NCI-H2081 treated with DMSO at 0.1 percent for 48 hours (cell line): ENCODE measurements at places on chromosomes 5 and 9.

DNA sequence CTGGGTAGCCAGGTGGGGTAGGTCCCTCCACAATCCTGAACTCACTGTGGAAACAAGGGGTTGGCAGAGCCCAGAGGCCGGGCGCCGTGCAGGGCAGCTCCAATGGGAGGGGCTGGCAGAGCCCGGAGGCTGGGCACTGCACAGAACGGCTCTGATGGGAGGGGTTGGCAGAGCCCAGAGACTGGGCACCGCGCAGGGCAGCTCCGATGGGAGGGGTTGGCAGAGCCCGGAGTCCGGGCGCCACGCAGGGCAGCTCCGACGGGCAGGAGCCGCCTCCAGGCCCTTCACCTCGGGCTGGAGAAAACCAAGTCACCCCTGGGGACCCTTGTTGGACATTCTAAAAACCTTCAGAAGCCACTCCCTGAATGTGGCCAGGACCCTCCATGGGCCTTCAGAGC, 9.3 kb downstream of the NACC2 start:
- no peak for DNase-seq

DNA sequence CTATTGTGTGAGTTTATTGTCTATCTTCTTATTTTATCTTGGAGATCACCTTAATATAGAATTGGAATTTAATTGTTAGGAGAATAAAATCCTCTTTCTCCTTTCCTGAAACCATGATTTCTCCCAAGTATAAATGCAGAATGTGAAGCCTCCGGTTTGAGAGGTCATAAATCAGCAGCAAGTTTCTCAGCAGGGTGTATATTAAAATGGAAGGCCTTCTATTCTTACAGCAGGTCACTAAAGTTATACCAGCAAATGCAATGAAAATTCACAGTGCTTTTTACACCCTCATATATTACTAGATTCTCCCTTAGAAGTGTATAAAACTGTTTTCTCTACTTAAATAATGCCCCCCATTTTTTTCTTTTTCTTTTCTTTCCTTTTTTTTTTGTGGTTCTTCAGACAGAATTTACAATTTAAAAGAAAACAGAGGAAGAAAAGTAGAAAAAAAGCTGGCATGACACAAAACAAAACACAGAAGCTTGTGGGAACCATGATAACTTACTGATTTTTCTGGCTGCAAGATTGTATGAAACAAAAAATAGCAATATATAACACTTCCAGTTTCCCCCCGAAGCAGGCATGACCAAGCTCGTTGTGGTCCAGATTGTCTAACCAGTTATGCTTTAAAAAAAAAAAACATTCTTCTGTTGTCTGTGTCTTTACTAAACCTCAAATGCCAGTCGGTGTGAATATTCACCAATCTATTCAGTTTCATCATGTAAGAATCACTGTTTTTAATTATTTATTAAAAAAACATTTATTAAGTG, 211.2 kb downstream of the RAB3C start:
- DNase-seq = no peak

DNA sequence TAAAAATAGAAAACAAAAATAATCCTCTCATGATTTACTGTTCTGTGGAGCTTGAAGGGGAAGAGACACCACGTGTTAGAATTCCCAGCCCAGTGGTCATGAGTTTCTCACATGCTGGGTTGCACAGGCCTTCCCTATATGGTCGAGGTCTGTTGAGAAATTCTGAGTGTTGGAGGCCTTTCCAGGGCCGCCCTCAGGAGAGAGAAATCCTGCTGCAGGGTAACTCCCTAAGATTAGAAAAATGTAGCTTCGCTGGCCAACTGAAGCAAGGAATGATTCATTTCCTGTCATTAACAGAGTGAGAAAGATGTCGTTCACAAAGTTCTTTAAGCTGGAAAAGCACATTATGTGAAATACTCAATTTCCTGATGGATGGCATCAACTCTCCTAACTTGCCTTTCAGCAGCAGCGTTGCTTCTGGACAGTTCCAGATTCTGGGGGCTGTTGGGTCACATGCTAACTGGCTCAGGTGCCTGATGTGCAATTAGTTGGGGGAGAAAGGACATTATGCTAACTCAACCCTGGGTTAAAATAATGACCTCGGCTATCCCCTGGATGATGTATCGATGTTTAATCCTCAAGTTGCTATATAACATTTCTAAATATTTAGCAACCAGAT, 104.8 kb upstream of the CD180 start:
- DNase-seq = no peak

DNA sequence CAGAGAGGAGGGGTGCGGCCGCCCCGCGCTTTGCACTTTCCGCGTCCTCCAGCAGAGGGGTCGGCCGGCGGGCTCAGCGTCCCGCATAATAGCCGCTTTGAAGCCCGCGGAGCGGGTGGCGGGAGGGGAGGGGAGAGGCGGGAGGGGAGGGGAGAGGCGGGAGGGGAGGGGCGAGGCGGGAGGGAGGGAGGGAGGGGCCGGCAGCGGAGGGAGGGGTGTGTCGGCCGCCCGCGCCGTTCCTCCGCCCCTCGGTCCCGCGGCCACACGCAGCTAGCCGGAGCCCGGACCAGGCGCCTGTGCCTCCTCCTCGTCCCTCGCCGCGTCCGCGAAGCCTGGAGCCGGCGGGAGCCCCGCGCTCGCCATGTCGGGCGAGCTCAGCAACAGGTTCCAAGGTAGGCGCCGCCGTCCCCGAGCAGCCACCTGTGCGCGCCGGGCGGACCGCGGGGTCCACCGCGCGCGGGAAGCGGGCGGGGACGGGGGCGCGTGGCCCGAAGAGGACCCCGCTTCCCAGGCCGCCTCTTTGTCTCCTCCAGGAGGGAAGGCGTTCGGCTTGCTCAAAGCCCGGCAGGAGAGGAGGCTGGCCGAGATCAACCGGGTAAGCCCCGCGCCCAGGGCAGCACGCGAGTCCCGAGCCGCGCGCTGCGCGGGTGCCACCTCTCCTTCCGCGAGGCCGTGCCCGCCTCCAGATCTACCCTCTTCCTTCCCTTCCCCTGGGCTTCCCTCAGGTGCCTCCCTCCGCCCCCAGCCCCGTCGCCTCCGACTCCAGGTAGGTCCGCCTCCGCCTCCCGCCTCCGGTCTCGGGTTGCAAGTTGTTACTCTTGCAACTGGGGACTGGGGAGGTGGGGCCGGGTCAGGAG, at the start of gene AIF1L:
AIF1L (plus strand) TSS at position 263 of the 857 bp plus-strand sequence; CDS start at position 362, 99 bp downstream.
- no peak for DNase-seq

- DNase-seq = no peak
Observed at GRCh38 chr9:72996114-72996513, 43.3 kb upstream of the ALDH1A1 start.

DNA sequence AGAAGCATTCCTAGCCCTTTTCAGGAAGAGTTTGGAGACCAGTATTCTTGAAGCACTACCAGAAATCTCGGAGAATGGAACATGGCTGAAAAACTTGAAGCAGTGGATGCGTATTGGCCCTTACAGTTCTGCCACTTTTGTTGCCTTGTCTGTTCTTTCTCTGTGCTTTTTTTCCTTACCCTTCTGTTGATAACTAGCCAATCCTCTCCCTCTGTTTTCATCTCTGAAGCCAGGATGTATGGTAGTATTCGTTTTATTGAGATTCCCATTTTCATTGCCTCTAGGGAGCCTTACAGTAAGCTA, 564 bp upstream of the CCNH start:
- DNase-seq = no peak

DNA sequence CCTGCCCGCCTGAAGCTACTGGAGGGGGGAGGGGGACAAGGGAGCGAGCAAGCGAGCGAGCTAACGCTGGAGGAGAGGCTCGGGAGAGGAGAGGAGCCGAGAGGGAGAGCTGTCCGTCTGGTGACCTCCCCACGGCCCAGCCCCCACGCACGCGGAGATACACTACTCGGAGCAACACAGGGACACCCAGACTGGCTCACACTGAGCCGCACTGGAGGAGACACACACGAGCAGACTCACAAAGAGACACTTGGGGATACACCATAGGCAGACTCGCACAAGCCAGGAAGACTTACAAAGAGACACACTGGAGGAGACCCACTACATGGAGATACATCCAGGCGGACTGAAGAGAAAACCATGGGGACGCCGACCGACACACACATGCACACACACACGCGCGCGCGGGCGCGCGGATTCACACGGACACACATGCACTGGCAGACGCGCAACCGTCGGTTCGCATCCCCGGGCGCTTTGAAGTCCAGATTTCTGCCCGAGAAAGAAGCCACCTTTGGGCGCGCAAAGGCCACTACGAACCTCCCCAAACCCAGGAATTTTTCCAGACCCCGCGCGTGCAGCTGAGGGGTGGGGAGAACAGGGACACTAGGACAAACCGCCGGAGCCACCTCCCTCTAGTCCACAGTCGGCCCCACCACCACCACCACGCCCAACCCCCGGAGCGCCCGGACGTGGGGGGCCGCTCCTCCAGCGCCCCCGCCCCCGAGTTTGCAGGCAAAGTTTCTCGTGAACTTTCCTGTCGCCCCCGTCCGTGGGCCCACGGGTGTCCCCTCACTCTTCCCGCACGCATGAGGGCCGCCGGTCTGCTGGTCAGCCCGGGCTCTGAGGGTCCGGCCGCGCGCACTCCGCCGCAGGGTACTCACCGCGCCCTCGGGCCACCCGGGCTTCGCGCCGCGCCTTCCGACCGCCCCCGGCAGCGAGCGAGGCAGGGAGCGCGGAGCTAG, 571 bp downstream of the CNTFR start:
- no peak for DNase-seq

GRCh38 chr5:133163839-133164238, 112.0 kb downstream of the HSPA4 start:
- no peak for DNase-seq

GRCh38 chr5:149961957-149962409, 1.4 kb downstream of the SLC26A2 start:
- peak; percentile 2 for DNase-seq

DNA sequence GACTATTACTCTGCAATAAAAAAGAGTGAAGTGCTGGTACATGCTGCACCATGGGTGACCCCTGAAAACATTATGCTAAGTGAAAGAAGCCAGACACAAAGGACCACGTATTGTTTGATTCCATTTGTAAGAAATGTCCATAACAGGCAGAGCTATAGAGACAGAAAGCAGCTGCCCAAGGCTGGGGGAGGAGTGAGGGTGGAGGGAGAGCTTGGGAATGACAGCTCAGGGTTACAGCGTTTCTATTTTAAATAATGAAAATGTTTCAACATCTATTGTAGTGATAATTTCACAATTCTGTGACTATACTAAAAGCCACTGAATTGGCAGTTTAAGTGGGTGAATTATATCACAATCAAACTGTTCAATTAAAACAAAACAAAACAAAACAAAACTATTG, 81.7 kb downstream of the MYO10 start:
- DNase-seq = no peak

GRCh38 chr5:61349935-61350334, 17.9 kb downstream of the ZSWIM6 start:
- no peak for DNase-seq
